ENCODE measurements at places on chromosomes 12 and 14. TPM values are rescaled to one million over a fixed set of nuclear protein-coding genes. Genes with fewer than 3 reads are reported as not detected.

MYH7 gene
- not detected for total RNA-seq

TMEM120B gene
- 3.3 TPM for total RNA-seq

RNASE7 gene
- not detected for total RNA-seq

ST8SIA1 gene
- 0.44 TPM for total RNA-seq

CCDC177 gene
- not detected for total RNA-seq

HOXC12 gene
- total RNA-seq, result 0.57 TPM

OTX2 gene
- total RNA-seq, result not detected

ENDOU gene
- total RNA-seq, result not detected

REP15 gene
- total RNA-seq, result 3.6 TPM

GARIN6 gene
- total RNA-seq, result not detected

CTSG gene
- 13.9 TPM for total RNA-seq

DIO2 gene
- total RNA-seq, result 0.88 TPM

SLC6A15 gene
- 5.3 TPM for total RNA-seq

SDR9C7 gene
- total RNA-seq, result not detected

KRT79 gene
- total RNA-seq, result not detected

JDP2 gene
- 118 TPM for total RNA-seq

CD4 gene
- total RNA-seq, result 65.4 TPM

ACVRL1 gene
- 90.9 TPM for total RNA-seq

AACS gene
- total RNA-seq, result 18.9 TPM

LRRC9 gene
- 1.5 TPM for total RNA-seq

LUM gene
- 303 TPM for total RNA-seq

Data from subcutaneous adipose tissue (tissue), 4 donors.